ENCODE measurements at places on chromosomes 4 and X.

DNA sequence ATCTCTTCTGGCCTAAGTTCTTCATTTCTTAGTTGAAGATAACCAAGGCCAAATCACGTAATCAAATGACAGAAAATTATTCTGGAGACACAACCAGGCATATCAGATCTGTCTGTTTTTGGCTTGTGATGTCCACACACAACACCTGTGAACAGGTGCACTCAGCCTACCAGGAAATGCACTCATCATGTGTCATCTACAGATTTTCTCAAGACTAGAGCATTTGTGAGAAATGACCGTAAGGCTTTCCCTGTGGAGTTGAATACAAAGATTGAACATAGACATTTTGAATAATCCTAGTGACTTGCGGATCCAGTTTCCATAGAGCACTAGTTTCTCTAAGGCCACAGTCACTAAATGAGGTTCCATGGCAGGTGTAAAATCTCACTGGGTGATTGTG is 26.7 kb upstream of the CXCL8 start:
- DNase-seq, result no peak

DNA sequence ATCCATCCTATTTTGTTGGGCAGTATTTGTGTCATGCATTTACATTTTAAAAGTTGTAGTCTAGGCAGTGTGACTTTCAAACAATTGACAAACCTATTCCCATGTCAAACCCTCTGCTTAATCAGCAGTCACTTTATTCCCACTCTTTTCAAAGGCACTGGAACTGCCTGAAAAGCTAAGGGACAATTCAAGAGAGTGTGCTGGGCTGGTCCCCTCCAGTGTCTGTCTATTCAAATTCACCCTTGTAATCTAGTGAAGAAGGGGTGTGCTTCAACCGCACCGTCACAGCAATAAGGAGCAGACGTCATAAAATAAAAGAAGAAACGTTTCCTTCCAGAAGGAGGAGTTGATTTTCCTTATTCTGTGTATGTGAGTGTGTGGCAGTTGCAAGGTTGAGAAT is 197.0 kb upstream of the MAD2L1 start:
- DNase-seq, result no peak

DNA sequence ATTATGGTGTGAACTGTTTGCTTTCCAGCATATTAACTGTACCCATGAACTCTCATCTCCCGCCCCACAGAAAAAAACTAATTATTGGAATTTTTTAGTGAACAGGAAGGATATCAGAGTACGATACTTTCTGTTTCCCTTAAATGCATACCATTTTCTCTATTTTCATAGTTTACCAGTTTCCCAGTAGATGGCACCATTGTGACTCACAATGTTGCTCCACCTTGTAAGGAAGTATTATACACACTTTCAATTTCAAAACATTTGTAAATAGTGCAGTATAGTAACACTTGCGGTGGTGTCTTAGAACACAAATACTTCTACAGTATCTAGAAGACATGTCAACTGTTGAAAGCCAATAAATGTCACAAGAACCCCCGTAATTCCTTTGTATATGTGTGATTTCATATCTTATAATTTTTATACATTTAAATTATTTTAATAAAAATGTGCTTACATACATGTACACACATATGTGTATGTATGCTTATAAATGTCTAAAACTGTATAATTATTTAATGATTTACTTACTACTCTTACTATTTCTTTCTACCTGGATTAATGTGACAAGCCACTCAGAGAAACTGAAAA is 167.3 kb downstream of the SLIT2 start:
- peak; percentile 70 for DNase-seq

GRCh38 chr4:3402491-3403347 is 39.0 kb upstream of the HGFAC start:
- no peak for DNase-seq

DNA sequence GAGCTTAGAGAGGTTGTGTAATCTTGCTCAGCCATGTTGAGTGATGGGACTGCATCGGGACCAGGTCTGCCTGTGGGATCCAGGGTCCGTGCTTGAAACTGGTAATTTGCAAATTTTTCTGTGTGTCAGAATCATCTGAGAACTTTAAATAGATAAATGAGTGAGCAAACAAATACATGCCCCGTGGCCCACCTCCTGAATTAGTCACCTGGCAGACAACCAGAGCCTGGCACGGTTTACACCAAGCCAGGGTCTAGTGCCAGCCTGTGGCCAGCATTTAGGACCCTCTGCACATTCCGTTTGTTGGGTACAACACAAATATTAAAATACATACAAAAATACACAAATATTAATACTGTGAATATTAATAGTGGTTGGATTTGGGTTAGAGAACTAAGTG is 90.6 kb upstream of the STOX2 start:
- no peak for DNase-seq

DNA sequence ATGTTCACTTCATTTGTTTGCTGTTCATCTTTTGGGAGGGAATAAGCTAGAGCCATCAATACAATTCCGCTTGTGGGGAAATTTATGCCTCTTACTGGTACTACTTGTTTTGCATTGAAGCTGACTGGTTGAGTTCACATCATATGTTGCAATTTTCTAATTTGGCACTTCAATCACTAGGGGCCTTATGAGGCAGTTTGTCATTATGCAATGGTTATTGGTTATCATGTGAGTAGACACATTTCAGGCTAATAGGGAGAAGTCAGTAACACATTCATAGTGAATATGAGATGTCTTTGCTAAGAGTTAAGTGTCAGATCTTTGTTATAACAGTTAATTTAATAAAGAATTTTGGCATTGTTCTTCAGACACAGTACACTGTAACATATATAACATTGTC is 5.0 kb downstream of the RPL36A start:
- peak; percentile 42 for DNase-seq

DNA sequence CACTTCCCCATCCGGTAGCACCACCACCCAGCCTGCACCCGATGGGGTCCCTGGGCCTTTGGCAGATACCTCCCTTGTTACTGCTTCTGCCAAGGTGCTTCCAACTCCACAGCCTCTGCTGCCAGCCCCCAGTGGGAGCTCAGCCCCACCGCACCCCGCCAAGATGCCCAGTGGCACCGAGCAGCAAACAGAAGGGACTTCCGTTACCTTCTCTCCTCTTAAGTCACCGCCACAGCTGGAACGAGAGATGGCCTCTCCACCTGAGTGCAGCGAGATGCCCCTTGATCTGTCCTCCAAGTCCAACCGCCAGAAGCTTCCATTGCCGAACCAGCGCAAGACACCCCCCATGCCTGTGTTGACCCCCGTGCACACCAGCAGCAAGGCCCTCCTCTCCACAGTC is 31.9 kb downstream of the BCORL1 start:
- no peak for DNase-seq

DNA sequence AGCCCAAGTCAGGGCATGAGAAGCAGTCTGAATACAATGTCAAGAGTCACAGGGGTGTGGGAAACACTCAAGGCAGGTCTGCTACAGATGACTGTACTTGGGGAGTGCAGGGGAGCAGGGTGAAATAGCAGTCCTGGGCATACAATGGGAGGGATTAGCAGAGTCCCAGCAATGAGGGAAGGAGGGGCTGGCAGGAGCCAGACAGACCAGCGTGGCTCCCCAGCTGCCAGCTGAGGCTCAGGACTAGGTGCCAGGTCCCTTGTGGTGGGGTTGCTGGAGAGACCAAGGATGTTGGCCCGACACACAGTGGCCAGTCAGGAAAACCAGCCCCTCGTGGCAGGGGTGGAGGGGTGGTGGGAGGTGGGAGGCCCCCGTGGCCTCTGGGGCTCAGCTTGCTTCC is 86.6 kb downstream of the RTL5 start:
- peak; percentile 28 for DNase-seq

DNA sequence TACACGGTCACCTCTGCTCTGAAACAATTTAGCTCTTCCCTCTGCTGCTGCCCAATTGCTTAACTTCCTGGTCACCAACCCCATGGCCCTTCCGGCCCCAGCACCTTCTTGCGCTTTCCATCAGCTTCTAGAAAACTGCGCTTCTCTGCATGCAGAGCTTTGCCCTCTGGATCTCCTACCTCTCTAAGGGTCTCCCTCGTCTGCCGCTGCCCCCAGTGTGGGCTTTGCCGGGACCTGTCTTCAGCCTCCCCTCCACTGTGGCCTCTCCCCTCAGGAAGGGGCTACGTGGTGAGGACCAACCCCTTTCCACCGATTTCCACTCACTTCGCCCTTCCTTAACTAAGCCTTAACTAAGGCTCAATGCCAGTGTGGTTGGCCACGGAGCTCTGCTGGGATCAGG is 94.6 kb downstream of the DCTD start:
- no peak for DNase-seq

- DNase-seq, result no peak
Observed at GRCh38 chr4:98864560-98864959, 64.4 kb downstream of the EIF4E start.

DNA sequence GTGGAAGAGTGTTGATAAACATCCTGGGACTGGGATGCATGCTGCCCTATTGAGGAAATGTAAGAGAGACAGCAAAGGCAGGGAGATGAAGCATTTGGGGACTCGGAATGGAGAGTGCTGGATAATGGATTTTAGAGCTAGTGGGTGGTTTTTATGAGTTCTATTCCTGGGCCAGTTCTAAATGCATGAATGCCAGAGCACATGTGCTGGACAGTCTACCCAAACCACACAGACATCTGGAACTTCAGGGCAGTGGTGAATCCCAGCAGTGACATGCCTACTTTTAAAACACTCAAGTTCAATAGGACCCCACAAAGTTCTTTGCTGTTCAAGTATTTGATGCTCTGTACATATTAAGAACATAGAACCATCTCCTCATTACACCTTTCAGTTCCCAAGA is 133.9 kb downstream of the CBR4 start:
- DNase-seq, result no peak

DNA sequence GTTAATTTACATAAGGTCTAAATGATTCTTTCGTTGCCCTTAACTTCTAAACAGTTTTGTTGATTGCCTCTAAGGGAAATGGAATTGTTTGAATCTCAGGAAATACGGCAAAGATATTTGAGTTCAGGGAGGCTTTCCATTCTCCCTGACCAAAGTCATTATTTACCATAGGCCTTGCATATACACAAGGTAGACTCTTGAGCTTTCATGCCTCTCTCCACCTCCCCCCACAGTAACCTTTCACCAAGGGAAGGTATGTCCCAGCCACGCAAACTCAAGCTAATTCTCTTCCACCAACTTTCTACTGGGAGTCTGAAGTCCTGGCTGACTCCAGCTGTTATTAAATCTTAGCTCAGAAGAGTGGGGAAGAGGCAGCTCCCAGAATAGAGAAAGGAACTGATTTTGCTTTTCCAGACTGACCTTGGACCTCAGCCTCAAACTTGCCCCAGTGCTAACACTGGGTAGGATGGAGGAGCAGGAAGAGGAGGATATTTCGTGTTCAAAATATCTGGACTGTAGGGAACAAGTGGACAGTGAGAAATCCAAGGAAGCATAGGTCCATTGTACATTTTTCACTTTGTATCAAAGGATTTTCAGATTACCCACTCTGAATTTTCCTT is 1.4 kb downstream of the IGSF1 start:
- no peak for DNase-seq

- no peak for DNase-seq
Observed at GRCh38 chr4:128364565-128364964, 77.0 kb upstream of the PGRMC2 start.

DNA sequence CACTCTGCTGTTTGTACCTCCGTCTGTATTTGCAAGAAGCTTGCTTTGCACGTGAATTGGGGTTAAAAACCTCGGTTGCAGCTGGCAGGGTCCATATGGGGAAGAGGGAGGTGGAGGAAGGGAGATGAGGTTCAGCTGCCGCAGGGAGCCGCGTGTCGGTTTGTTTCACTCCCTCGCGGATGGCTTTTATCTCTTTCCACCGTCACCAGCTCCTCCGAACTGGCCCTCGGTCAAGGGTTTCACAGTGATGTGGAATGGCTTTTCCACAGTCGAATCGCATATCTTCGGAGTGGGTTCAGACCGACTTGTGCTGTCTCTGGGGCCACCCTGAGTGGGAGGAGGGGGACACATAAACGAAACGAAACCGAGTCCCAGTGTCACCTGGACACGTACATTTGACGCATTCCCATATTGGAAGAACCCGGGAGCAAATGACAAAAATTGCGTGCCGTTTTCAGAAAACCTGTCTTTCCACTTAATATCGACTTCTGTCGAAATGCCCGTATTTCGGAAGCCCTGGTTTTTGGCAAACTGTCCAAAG is 929 bp downstream of the ZBTB33 start:
- peak; percentile 52 for DNase-seq

DNA sequence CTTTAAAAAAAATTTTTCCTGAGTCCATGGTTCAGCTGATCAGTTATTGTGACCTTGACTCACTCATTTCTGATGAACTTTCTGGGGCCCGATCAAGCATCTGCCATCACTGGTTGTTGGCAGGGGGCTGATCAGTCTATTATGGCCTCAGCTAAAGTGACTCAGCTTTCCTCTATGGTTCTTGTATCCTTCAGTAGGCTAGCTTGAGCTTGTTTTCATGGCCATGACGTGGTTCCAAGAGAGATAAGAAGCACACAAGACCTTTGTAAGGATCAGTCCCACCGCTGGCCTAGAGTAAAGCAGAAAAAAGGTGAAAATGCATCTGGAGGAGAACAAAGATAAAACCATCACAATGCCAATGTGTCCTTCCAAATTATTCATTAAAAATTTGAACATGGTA is 29.8 kb upstream of the EPGN start:
- no peak for DNase-seq

DNA sequence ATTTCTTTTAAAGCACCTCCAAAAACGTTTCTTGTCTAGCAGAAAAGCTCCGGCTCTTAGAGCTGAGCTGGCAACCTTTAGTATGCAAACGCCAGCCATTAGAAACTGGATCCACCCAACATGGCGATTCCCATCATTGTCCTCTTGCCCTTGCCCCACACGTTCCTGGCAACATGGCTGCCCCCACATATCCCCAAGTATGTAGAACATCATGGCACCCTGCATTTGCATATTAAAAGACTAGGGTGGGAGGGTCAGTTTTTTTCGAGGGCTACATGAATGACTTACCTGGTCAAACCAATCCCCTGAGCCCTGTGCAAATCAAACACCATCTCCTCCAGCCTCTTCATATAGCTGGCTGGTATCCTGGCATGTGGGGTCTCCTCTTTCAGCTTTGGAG is 82.2 kb upstream of the HELT start:
- DNase-seq, result no peak

- DNase-seq, result no peak
Observed at GRCh38 chr4:94274912-94275311, 67.2 kb downstream of the SMARCAD1 start.

DNA sequence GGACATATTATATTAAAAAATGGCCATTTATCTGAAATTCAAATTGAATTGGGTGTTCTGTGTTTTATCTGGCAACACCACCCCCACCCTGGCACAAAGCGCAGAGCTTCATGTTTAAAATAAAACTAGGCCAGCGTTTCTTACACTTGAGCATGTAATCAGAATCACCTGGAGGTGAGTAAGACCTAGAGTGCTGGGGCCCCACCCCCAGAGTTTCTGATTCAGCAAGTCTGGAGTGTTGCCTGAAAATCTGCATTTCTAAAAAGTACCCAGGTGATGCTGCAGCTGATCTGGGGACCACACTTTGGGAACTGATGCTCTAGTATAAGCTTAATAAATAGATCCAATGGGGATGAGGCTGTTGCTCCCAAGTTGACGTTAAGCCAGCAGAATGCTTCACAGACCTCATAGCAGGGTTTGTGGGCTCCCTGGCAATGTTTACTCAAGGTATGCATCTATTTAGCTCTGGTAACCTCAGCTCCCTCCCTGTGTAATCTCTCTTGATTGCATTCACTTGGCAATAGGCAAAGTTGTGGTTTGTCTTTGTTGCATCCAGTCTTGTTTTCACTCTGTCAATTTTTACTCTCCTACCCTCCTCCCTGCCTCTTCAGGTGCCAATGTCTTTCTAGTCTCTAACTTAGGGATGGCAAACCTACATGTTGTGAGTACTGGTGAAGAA is 99.8 kb upstream of the TEX13D start:
- no peak for DNase-seq

- no peak for DNase-seq
Observed at GRCh38 chr4:105677709-105678108, 30.8 kb downstream of the INTS12 start.
